Smooth muscle cell of bladder (primary cell): ENCODE measurements at places on chromosomes 1 and 21. TPM values are rescaled to one million over a fixed set of nuclear protein-coding genes. Genes with fewer than 3 reads are reported as not detected.

Gene BTF3L4
- total RNA-seq, result 35.0 and 44.9 TPM in 2 replicates

Gene MYBPH
- 0.09 and 0.14 TPM in 2 replicates for total RNA-seq

Gene ERICH3
- total RNA-seq, result not detected in 2 replicates

Gene TXNIP
- 46.4 and 229 TPM in 2 replicates for total RNA-seq

Gene ALX3
- not detected in 2 replicates for total RNA-seq

Gene LSM10
- total RNA-seq, result 6.5 and 10.4 TPM in 2 replicates

Gene OR2M3
- total RNA-seq, result not detected in 2 replicates

Gene CDA
- total RNA-seq, result 0.37 and 0.85 TPM in 2 replicates

Gene PAPPA2
- total RNA-seq, result 3.8 and 9.3 TPM in 2 replicates

Gene SAMD11
- 34.2 and 36.6 TPM in 2 replicates for total RNA-seq

Gene C4BPA
- under 0.01 TPM in 1 of 2 replicates, not detected in the other for total RNA-seq

Gene CACYBP
- total RNA-seq, result 156 and 253 TPM in 2 replicates

Gene GCSAML
- not detected in 2 replicates for total RNA-seq

Gene CFAP45
- total RNA-seq, result 0.46 and 0.85 TPM in 2 replicates

Gene ZFYVE9
- total RNA-seq, result 28.6 and 36.7 TPM in 2 replicates

Gene OR2L13
- not detected in 2 replicates for total RNA-seq

Gene TMCC2
- total RNA-seq, result 1.3 and 1.8 TPM in 2 replicates

Gene SPRR3
- total RNA-seq, result not detected in 2 replicates

Gene BRDT
- total RNA-seq, result not detected in 2 replicates

Gene CTH
- total RNA-seq, result 4.7 and 7.1 TPM in 2 replicates

Gene PSEN2
- total RNA-seq, result 19.2 and 20.1 TPM in 2 replicates

Gene EDN2
- not detected in 2 replicates for total RNA-seq

Gene C1orf94
- total RNA-seq, result not detected in 2 replicates

Gene GPR153
- 3.0 and 4.9 TPM in 2 replicates for total RNA-seq

Gene OR2G6
- total RNA-seq, result not detected in 2 replicates

Gene ZMYND12
- 0.28 and 1.2 TPM in 2 replicates for total RNA-seq

Gene GPR3
- total RNA-seq, result 0.09 and 0.14 TPM in 2 replicates

Gene TMPRSS15
- total RNA-seq, result not detected in 2 replicates

Gene MCOLN2
- total RNA-seq, result 0.85 and 3.1 TPM in 2 replicates

Gene LRRC42
- total RNA-seq, result 23.9 and 25.9 TPM in 2 replicates

Gene MX1
- 4.4 and 14.6 TPM in 2 replicates for total RNA-seq

Gene LCE2C
- not detected in 2 replicates for total RNA-seq

Gene PYHIN1
- not detected in 2 replicates for total RNA-seq

Gene TMEM79
- total RNA-seq, result 1.3 and 2.2 TPM in 2 replicates

Gene UAP1
- total RNA-seq, result 64.6 and 92.3 TPM in 2 replicates

Gene CR1L
- not detected in 2 replicates for total RNA-seq

Gene TNFAIP8L2
- not detected in 2 replicates for total RNA-seq
